ENCODE measurements at places on chromosomes 12 and 14.
A peak's percentile ranks its signal among the peaks of the same experiment; 100 is the strongest.

DNA sequence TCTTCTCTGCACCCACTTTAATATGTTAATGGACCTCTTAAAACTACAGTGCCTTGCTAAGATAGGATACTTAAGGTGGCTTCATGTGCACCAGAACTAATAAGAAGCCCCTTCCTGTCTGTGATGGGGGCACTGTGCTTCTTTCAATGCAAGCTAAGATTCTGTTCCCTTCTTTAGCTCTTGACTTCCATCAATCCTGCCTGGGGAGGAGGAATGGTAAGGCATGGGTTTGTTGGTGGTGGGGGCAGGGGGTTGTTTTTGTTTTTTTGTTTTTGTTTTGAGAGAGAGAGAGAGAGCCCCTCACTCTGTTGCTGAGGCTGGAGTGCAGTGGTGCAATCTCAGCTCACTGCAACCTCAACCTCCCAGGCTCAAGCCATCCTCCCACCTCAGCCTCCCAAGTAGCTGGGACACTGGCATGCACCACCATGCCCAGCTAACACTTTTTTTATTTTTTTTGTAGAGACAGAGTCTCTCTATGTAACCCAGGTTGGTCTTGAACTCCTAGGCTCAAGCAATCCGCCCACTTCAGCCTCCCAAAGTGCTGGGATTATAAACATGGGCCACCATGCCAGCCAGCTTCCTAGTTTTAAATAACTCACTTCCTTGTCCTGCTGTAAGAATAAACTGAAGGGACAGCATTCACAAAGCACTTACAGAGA lies 4.5 kb upstream of the KRT3 start:
- DNase-seq = no peak

DNA sequence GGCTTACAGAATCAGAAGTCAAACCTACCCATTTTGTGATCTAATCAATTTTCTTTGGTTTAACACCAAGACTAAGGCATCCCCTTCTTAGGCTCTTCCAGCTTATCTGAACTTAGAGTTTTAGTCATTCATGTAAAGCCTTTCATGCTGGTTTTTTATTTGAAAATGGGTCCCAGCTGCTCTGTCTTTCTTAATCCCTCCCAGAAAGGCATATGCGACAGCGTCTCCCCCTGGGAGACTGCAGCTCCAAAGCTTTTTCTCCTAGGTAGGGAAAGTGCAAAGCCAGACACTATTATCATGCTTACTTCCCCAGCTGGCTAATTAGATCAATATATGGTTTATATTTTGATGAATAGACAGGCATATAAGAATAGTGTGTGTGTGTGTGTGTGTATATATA lies 96.6 kb upstream of the E2F7 start:
- no peak for DNase-seq

GRCh38 chr12:1978078-1978862 lies 26.0 kb downstream of the DCP1B start:
- DNase-seq = no peak

DNA sequence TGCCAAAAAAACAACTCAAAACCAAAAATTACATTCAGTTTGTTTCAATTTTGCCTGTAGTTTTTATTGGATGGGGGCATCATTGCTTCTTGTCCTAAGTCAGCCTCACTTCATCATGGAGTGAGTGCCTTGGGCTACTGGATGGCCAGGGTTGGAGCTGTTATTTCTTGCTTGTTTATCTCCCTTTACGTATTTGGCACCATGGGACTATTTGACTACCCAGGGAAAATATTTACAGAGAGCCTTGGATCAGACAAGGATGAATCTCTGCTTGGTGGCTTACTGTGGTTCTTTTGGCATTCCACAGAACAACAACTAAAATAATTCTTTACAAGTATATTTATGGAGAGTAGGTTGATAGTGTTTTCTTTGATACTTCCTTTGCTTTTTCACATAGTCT lies 160.8 kb upstream of the SEL1L start:
- no peak for DNase-seq

- DNase-seq = no peak
These were observed 51.7 kb downstream of the TSHR start for GRCh38 chr14:81007131-81007530.

- peak; percentile 39 for DNase-seq
These were observed 217.9 kb upstream of the BTG1 start for GRCh38 chr12:92363295-92364146.

GRCh38 chr12:64178122-64178521 lies 44.0 kb downstream of the KICS2 start:
- no peak for DNase-seq

GRCh38 chr12:90909069-90909770 lies 45.8 kb downstream of the CCER1 start:
- no peak for DNase-seq

DNA sequence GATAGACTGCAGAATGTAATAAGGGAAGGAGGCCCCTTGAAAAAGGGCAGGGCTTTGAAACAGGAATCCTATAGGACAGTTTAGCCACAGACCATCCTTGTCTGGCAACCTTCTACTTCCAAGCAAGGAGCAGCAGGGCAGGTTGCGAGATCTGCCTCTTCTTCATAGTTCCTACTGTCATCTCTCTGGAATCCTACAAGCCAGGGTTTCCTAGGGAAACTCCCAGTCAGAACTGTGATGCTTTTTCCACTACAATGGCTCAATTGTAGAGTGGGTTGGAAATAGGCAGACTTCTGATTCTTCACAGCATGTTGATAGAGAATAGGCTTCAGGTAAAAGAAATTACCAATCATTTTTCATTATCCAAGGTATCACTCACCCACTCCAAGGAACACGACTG lies 186.3 kb downstream of the DACT1 start:
- no peak for DNase-seq

DNA sequence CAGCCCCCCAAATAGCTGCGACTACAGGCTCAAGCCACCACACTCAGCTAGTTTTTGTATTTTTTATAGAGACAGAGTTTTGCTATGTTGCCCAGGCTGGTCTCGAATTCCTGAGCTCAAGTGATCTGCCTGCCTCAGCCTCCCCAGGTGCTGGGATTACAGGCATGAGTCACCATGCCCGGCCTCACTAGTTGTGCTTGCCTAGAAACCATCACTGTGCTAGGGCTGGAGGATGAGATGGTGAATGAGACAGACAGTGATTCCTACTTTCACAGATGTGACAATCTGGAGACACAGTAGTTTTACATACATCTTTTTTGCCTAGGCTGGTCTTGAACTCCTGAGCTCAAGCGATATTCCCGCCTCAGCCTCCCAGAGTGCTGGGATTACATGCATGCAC lies 7.5 kb upstream of the MSI1 start:
- no peak for DNase-seq

DNA sequence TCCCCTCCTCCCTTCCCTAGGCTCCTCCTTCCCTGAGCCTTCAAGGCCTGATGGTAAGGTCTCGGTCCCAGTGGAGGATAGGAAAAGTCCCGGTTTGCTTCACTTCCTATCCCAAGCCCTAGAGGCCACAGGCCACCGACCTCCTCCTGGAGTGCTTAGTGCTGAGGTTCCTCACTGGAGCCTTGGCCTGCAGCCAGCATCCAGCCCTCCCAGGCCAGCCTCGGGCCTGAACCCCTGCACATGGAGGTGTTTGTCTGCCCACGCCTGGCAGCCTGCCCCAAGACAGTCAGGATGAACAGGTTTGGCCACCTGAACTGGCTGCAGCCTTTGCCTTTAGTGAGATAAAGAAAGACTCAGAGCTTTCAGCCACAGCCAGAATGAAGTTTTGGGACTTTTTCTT lies 15.8 kb upstream of the KRT7 start:
- no peak for DNase-seq

DNA sequence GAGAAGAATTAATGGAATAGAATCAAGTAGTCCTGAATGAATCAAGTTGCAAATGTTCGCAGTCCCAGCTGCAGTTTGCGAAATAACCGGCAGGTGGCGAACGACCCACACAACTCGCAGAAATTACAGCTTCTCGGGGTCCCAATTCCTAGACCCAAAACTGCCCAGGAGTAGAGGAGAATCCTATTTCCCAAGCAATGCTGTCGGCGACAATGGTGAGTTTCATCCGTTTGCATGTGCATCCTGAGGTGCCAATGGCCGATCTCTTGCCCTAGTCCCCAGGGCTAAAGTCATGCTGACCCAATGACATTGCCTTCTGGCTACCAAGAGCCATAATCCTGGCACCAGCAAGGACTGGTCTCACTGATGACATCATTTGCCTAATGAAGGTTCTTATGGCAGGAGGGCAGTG lies 8.5 kb upstream of the ASCL1 start:
- DNase-seq = peak; percentile 46

DNA sequence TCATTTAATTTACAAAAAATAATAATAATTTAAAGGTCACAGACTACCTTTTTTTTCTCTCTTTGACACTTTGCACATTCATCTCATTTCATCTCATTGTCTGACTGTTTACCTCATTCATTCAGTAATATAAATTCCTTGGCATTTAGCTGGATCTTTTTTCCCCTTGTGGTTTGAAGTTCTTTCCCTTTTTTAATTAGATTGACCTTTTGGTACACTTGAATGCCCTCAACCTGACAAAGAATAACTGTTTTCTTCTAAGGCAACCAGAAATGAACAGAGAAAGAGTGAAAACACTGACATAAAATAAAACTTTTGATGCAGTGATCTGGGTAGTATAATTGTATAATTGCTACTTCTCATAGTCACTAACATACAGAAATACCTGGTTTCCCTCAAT lies 774.9 kb upstream of the NOVA1 start:
- DNase-seq = no peak

DNA sequence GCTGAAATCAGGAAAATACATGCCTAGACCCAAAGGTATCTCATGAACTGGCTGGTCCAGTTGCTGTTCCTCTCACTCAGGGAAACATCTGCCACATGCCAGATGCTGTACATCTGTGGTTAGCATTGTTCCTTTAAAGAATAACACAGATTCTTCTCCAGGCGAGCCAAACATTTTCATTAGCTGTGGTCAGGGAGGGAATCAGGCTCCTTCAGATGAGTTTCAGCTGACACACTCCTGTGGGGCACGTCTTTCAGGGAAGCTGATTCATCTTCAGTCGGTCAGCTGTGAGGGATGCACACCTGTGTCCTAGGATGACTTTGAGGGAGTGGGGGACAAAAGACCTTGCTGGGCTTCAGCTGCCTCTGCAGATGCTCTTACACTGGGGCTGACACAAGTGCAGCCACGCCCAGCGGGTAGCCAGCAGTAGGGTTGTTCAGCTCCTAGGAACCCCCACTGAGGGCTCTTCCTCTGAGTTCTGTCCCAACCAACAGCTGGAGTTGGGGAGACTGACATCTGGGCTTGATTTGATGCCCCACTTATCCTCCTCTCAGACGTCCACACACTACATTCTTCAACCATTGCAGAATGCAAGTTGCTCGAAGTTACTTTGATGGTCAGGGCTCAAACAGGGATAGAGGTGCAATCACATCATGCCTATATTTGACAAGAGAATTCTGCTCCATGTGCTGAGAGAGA lies 155.0 kb downstream of the NUAK1 start:
- no peak for DNase-seq

- no peak for DNase-seq
These were observed 142.5 kb upstream of the ARID2 start for GRCh38 chr12:45587012-45587411.

DNA sequence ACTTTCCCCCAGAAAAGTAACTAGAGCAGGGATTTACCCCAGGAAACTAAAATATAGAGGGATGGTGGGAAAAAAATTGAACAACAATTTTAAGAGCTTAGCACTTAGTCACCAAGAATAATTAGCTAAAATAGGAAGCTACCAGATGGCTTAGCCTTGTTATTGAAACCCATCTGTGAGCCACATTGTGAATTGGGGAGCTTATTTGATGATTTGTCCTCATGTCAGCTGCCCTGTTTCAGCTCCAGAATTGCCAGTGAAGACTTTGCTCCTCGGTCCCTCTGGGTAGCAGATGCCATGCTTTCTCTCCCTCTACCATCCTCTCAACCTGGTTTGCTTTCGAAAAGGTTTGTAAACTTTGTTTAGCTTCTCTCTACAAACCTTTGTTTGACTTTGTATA lies 67.7 kb upstream of the PTHLH start:
- no peak for DNase-seq

DNA sequence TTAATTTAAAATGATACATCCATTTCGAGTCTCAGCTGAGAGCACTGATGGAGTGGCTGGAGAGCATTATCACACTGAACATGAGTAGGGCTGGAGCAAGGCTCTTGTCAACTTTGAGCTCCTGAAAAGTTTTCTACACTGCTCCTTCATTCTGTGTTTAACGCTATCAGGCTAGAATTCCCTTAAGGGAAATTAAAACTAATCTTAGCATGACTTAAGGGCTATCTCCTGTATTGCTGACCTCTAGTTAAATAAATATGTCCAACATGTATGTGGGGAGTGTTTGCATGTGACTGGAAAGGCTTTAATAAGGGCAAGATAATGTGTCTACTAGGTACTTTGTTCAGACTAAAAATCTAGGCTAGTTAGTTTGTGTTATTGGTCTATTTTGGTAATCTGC lies 116.7 kb upstream of the CAND1 start:
- DNase-seq = no peak

GRCh38 chr14:31036552-31036951 lies 10.4 kb upstream of the STRN3 start:
- no peak for DNase-seq

GRCh38 chr14:39109893-39110715 lies 4.0 kb upstream of the GEMIN2 start:
- DNase-seq = no peak

GRCh38 chr12:39959467-39959866 lies 146.4 kb downstream of the SLC2A13 start:
- no peak for DNase-seq

DNA sequence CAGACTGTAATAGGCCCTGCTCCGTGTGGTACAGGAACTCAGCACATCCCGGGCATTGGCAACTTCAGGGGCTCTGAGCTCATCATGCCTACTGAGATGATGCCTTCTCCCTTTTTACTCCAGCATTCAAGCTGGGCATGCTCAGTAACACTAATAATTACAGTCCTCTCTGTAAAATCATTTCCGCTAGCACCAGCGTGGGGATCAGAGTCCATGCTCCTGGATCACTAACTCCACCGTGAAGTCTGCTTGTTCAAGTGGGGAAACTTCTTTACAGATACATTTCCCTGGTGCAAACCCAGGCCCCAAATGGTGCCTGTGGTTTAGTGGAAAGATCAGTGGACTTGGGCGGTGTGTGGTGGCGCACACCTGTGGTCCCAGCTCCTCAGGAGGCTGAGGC lies 16.7 kb downstream of the CLSTN3 start:
- no peak for DNase-seq

DNA sequence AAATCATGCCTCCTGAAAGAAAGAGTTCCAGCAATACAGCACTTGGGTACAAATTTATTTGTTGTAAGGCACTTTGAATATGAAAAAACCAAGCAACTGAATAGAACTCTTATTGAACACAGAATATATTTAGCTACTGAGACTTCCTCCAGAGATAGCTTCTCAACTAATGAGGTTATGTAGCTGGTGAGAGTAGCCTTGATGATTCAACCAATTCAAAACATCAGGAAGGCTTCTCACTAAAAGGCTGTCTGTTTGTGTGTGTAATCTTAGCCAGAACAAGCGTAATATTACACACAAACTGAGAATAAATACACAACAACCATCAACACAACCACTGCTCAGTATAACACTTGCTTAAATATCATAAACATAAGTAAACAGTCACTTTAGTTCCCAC lies 20.4 kb downstream of the EIF2B2 start:
- no peak for DNase-seq

- no peak for DNase-seq
These were observed 161.8 kb upstream of the IGF1 start for GRCh38 chr12:102642199-102642598.

GRCh38 chr12:120071493-120072020 lies 45.0 kb downstream of the RAB35 start:
- no peak for DNase-seq

All from effector CD4-positive, alpha-beta T cell (primary cell).